Brain (organoid and tissue), 16 donors: ENCODE measurements at places on chromosomes 12 and 14. TPM values are rescaled to one million over a fixed set of nuclear protein-coding genes. Genes with fewer than 3 reads are reported as not detected.
A peak's percentile ranks its signal among the peaks of the same experiment; 100 is the strongest.

CMAS gene
- polyA plus RNA-seq: 29.0 TPM

ALX1 gene
- not detected for polyA plus RNA-seq

OASL gene
- 1.1 TPM for polyA plus RNA-seq

DNA sequence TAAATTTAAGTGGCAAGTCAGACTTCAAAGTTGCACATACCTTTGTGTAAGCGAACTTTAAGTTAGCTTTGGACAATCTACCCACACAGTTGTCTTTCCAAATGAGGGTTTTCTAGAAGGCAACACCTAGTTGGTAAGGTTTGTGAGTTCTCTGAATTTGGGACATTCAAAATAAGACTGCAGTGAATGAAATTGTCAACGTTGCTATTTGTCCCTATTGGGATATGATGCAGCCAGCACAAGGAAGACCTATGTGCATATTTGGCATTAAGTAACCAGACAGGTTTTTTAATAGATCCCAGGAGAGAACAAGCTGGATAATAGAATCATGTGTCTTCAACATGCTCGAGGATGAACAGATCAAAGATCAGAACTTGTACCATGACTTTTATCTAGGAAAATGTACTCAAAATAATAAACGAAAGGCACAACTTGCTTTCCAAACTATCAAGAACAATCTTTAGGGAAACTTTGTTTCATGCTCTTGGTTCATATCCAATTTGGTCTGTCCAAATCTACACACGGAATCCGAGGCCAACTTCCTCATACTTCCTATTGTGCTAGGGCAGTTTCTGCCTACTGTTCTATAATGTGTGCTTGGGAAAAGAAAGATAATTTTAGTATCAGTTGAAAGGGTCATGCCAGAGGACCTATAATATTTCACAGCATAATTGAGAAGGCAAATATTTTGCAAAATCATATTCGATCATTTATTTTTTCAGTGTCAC lies 284.2 kb upstream of the SOX5 start:
- DNase-seq: no peak

GRCh38 chr12:76037130-76038103 lies 5.8 kb upstream of the PHLDA1 start:
- peak; percentile 89 for DNase-seq

GRCh38 chr12:11746024-11746771 lies 96.7 kb downstream of the ETV6 start:
- DNase-seq: no peak
